Fibroblast of the aortic adventitia (primary cell): ENCODE measurements at places on chromosomes 2 and 18.

DNA sequence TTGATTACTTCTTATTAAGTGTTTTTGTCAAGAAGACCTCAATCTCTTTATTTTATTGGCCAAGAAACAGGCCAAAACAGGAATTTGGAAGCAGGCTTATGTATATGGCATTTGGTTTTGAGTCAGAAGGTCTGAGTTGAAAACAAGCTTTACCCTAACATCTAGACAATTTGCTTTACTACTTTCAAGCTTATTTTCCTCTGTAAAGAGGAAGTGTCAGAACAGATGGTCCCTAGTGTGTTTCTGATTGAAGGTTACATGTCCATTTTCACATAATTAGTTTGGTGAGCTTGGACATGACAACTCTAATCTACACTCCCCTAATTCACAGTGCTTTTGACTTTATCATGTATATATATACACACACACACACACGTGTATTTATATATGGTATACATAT lies 19.8 kb upstream of the MAP4K4 start:
- DNase-seq, result no peak

DNA sequence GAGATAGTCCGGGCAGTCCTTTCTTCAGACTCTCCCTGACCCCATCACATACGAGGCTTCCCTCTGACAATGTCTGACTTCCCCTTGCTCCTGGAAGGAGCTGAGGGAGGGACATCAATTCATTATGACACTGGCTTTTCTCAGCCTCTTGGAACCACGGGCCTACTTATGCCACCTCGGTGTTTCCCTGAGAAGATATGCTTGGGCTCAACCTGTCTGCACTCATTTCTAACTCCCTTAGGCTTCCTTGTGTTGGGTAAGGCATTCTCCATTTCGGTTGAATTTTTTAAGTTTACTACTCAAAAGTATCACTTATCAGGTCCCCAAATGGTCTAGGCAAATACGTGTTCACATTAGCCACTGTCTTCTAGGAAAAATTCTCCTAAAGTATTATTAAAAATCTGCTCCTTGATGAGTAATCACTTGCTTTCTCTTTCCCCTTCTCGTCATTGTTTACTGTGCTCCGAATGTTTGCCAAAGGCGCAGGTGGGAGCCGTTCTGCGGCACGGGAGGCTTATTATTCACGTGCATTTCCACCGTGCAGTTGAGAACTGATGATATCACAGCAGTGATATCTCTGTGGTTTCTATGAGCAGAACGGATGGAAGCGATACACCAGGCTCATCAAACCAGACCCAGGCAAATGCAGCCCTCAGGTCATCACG lies 33.1 kb downstream of the ARL4C start:
- DNase-seq, result no peak

DNA sequence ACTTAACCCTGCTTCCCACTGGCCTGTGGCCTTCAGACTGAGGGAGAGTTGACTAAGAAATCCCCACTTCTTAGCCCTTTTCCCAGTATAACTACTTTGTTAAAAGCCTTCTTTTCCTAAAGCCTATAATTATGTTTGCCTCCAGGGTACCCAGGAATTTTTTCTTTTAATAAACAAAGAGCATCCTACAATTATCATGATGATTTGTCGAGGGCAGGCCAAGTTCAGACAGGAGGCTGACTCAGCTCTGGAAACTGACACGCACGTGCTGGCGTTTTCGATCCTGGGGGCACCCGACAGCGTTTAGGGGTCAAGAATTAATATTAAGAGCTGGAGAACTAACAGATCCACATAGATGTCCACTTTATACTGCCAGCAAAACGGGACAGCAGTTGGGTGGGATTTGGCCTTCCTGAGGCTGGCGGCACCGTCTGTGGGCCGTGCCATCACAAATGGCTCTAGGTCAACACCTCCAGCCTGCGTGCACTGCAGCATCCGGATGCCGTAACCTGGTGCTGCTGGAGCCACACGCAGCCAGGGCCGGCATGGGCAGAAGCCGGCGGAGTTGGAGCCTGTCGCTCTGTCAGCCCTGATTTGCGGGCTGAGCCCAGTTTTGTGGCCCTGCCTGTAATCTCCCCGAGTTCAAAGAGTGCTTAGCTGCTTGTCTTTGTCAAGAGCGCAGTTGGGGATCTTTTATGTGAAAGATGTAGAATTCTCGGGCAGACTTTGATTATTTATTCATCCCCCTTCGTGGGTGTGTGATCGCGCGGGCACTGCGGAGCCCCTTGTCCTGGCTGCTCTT lies 191.0 kb downstream of the GLI2 start:
- no peak for DNase-seq

DNA sequence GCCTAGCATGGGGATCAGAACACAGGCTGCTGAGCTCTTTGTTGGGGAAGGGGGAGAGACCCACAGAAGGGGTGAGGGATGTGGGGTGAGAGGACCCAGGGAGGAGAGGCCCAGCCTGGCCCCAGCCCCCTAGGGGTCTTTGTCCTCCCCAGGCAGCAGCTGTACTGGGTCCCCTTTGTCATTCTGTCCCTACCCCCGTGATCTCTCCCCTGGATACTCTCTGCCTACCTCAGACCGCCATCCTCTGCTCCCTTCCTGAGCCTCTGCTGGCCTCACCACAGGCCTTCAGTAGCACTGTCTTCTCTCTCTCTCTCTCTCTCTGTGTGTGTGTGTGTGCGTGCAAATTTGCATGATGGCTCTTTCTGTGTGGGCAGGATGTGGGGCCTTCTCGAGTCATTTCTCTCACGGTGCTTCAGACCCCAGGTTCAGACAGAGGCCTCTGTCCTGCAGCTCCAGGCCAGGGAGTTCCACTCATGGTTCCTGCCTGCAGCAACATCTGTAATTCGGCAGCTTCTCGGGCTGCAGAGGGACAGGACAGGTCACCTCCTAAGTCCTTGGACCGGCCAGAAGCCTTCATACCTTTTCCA lies 1.4 kb downstream of the PSD4 start:
- DNase-seq, result no peak

GRCh38 chr2:223856021-223856420 lies 18.6 kb upstream of the AP1S3 start:
- peak; percentile 68 for DNase-seq

GRCh38 chr2:183112577-183112976 lies 11.7 kb upstream of the NUP35 start:
- no peak for DNase-seq

DNA sequence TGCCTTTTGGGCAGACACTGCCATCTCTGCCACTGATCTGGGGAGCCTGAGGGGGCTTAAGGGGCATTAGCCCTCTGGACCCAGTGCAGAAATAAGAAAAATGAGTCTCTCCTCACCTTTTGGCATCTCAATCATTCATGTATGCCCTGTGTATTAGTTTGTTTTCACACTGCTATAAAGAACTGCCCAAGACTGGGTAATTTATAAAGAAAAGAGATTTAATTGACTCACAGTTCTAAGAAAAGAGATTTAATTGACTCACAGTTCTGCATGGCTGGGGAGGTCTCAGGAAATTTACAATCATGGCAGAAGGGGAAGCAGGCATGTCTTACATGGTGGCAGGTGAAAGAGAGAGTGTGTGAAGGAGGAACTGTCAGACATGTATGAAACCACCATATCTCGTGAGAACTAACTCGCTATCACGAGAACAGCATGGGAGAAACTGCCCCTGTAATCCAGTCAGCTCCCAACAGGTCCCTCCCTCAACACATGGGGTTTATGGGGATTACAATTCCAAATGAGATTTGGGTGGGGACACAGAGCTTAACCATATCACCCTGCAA lies 21.5 kb downstream of the GKN2 start:
- no peak for DNase-seq

DNA sequence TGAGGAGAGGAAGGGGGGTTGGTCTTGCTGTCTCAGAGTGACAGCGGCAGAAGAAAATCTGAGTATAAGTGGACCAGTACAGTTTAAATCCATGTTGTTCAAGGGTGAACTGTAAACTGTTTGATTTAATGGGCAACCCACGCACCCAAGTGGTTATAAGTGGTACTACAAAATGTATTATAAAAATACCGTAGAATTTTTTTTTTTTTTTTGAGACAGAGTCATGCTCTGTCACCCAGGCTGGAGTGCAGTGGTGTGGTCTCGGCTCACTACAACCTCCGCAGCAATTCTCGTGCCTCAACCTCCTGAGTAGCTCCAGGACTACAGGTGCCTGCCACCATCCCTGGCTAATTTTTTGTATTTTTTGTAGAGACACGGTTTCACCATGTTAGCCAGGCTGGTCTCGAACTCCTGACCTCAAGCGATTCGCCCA lies 2.1 kb upstream of the CHCHD5 start:
- DNase-seq, result peak; percentile 82

DNA sequence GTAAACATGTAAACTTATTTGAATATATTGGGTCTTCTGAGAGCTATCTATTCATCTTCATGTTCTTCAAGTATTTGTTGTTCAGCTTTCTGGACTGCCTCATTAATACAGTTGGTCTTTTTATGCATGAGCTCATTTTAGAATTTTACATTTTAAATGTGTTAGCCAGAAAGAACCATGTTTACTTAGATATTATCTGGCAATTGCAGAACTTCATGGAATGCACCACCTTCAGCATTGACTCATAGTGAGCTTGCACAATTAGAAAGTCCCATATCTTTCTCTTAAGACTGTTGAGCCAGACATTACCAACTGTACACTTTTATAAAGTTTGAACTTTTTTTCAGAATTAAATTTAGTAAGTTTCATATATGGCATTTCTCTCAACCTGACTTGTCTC lies 536.7 kb downstream of the RIT2 start:
- peak; percentile 78 for DNase-seq

DNA sequence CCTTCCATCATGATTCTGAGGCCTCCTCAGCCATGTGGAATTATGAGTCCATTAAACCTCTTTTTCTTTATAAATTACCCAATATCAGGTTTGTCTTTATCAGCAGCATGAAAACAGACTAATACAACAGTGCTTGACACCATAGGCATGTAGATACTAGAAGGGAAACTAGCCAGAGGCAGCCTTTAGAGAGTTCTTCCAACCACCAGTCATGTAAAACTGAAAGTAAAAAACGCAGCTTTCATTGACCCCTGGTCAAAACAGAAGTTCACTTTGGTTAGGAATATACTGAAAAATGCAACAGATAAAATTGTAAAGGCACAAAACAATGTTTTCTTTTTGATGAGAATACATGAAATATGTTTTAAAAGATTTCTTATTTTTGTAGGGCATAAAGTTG lies 122.8 kb upstream of the L3MBTL4 start:
- no peak for DNase-seq

DNA sequence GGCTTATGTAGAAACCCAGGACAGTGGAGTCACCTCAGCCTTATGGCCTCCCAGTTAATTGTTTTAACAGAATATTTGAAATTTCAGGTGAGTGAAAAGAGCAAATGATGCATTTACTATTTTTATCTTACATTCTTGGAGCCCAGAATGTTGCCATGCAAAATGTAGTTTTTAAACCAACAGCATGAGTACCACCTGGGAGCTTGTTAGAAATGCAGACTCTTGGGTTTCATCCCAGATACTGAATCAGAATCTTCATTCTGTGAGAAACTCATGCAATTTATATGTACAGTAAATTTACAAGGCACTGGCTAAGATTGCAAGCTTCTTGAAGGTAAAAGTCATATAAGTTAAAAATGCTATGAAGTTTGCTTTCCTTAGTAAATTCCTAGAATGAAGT lies 654.5 kb upstream of the CDH2 start:
- peak; percentile 49 for DNase-seq

- peak; percentile 98 for DNase-seq
Observed at GRCh38 chr2:30666266-30666874, 140.9 kb downstream of the CAPN13 start.

DNA sequence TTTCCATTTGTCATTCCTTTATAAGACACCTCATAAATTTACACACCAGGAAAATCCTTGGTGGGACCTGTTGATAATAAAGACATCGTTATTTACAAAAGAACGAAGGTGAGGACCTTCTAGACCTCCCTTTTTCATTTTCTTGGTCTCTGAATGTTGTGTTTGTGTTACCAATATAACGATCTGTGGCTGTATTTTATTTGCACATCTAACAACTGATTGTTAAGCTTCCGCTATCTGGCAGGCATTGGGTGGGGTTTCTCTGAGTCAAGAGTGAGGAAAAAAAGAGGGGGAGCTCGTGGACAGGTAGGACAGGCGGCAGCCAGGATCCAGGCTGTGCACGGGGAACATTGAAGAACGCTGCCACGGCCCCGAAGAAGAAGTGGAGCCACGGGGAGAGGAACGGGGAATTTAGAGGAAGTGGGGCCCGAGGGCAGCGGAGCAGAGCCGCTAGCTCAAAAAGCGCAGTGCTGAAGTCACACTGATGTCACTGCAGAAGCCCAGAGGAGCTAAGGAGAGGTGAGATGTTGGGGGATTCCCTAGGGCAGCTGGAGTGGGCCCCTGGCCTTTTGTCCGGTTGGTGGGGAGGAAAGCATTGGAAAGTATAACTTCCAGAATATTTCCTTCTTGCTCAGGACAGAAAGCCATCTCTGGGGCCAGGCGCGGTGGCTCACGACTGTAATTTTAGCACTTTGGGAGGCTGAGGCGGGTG lies 20.9 kb upstream of the DNMT3A start:
- DNase-seq, result no peak

DNA sequence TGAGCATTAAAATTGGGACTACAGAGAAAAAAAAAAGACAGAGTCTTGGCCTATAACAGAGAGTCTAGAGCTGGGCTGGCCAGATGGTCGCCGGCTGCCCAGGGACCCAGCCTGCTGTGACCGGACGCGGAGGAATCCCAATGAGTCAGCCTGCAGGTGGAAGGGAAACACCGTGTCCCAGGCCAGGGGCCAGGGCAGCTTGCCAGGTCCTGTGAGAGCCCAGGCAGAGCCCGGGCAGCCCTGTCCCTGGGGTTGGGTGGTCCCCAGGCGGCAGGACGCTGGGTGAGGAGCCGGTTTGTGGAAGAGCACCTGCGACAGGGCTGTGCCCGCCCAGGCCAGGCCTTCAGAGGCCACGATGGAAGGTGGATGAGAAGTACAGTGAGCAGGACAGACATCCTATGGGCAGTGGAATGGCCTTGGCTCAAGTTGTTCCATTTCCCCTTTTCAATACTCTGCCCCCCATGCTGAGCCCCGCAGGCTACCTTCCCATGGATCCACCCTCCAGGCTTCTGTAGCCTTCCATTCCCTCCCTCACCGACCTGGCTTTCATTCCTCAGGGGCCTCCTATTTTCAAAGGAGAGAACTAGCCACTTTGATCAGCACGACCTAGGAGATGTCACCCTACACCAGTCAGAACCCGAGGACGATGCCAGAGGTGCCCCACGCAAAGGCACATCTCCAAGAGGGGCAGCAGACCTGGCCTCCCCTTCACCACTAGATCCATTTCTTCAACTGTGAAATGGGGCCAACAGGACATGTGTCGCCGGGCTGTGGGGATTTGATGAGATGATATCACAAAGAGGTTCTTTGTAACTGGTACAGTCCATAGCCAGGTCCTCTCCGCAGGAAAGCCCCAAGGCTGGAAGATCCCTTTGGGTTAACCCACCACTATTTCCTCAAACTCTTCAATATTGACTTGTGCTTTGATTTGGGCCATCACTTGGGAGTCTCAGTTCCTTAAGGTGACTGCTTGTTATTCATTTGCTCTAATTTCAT lies 87.5 kb downstream of the POLR1A start:
- no peak for DNase-seq

- DNase-seq, result no peak
Observed at GRCh38 chr2:198471291-198471690, 666.9 kb downstream of the PLCL1 start.

- DNase-seq, result peak; percentile 44
Observed at GRCh38 chr18:63823516-63824219, 48.5 kb downstream of the SERPINB7 start.
